Dermis microvascular lymphatic vessel endothelial cell (primary cell): ENCODE measurements at places on chromosomes 16 and 17. TPM values are rescaled to one million over a fixed set of nuclear protein-coding genes. Genes with fewer than 3 reads are reported as not detected.

The TANC2 gene
- 41.5 and 87.0 TPM in 2 replicates for total RNA-seq

The ZFP3 gene
- 0.77 and 1.3 TPM in 2 replicates for total RNA-seq

GRCh38 chr17:16254773-16255400 lies 37.9 kb downstream of the PIGL start:
- no peak for DNase-seq

DNA sequence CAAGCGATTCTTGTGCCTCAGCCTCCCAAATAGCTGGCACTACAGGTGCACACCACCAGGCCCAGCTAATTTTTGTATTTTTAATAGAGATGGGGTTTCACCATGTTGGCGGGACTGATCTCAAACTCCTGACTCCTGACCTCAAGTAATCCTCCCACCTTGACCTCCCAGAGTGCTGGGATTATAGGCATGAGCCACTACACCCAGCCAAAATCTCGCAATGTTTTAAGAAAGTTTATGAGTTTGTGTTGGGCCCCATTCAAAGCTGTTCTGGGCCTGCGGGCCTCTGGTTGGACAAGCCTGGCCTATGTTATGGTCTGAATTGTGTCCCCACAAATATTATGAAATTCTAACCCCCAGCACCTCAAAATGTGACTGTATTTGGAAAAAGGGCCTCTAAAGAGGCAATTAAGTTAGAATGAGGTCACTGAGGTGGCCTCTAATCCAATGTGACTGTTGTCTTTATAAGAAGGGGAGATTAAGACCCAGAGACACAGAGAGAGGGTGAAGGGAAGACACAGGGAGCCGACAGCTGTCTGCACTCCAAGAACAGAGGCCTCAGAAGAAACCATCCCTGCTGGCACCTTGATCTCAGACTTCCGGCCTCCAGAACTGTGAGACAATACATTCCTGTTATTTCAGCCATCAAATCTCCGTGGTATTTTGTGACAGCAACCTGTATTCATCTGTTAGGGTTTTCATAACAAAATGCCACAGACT lies 469.9 kb downstream of the HS3ST4 start:
- no peak for DNase-seq

GRCh38 chr17:1485423-1486376 lies 6.8 kb downstream of the MYO1C start:
- peak; percentile 65 for DNase-seq

DNA sequence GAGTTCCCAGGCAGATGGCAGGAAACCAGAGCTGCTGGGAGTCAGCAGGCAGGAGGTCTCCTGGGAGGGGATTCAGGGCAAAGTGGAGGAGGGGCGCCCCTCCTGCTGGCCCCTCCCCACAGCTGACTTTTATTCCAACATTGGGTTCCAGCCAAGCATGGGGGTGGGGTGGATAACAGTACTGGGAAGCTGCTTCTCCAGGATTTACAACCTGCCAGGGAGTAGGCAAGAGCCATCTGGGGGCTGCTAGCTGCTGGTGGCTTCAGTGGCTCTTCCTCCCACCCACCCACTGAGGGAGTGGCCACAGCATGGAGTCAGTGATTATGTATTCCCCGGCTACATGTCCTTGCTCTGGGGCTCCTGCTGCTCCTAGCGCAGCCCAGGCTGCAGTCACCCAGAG lies 36.8 kb downstream of the TMEM132E start:
- DNase-seq, result no peak

GRCh38 chr16:47316442-47317015 lies 144.3 kb downstream of the ITFG1 start:
- DNase-seq, result no peak
